ENCODE measurements at places on chromosomes 12 and 14.

DNA sequence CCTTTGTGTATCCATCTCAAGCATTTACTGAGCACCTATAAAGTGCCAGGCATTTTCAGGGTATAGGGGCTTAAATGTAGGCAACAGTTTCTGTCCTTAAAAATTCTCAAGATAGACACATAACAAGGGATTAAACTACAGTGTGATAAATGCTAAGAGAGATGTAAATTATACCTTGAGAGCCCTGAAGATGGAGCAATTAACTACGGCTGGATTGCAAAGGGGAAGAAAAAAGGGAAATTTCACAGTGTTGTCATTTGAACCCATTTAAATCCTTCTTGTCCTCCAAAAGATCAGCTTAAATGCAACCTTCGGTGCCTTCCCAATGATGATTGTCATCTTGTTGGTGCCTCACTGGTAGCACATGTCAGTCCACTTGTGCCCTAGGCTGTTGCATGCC is 11.5 kb upstream of the IL26 start:
- DNase-seq = no peak

DNA sequence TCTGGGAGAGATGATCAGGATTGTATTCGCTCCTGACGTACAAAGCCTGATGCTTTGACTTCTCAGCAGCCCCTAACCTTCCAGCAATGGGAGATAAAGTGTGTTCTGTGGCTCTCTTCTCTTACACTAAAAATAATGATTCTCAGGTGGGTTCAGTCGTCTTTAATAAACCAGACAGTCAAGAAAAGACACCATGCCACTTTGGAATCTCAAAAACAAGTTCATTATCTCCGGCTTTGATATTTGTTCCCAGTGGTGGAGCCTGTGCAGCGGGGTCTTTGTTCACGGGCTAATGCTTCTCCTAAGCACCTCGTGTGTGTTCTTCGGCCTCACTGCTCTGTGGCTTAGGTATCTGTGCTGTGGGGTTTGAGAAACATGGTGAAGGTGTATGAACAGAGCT is 1.6 kb downstream of the ACVR1B start:
- DNase-seq = no peak

DNA sequence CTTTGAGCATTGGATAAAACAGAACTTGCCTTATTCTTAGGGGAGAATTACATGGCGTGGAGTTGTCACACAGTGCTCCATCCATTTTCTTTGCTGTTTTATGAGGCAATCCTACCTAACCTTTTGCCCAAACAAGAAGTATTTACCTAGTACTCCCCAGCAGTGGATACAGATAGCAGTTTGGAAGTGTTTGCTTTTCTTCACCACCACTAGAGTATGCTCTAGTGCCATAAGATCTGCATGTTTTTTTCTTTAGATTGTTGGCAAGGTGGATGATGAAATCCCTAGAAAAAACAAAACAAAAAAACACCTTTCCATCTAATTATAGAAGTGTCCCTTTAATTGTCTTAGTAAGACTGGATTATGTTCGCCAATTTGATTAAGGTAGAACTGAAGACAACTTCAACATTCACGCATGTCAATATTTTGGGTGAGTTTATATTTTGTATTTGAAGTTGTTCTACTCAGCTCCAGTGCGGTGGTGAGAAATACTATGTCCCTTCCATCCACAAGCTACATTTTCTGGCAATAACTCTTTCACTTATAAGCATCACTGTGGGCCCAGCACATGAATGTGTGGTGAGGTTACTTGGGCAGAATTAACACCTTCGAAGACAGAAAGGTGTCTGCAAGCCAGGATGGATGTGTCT is 23.6 kb upstream of the TMEM260 start:
- DNase-seq = peak; percentile 28

DNA sequence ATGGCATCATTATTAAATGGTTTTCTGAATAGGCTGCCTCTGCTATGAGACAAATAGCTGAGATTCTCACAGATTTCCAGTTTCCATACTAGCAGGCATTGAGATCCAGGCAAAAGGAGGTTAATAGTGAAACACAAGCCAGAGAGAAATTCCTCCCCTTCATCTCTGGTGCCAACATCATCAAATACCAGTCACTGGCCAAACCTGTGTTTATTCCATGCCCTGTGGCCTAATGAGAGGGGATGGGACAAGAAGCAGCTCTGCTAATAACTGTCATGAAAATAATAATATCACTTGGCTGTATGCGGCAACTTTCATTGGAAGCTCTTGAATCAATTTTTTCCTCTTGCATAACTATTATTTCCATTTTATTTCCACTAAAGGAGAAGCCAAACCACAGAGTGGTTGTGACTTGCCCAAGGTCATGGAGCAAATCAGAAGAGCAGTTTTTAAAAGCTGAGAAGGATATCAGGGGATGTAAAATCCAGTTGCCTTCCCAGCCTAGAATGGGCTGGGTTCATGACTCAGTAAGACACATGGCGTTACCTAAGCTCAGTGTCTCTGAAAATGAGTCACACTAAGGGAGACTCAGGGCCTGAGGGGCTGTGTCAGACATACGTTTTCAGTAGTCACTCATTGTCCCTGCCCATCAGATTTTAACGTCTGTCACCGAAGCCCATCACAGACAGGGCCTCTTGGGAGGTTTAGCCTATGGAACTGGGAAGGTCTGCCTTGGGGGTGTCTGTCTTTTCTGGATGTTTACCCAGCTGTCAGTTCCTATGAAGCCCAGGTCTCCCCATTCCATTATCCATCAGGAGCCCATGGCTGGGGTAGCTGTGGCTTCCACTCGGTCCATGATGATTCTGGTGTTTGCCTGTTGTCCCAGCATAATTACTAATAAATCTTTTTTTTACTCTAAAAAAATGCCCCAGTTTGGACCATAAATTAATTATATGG is 208.8 kb upstream of the EEA1 start:
- peak; percentile 40 for DNase-seq

DNA sequence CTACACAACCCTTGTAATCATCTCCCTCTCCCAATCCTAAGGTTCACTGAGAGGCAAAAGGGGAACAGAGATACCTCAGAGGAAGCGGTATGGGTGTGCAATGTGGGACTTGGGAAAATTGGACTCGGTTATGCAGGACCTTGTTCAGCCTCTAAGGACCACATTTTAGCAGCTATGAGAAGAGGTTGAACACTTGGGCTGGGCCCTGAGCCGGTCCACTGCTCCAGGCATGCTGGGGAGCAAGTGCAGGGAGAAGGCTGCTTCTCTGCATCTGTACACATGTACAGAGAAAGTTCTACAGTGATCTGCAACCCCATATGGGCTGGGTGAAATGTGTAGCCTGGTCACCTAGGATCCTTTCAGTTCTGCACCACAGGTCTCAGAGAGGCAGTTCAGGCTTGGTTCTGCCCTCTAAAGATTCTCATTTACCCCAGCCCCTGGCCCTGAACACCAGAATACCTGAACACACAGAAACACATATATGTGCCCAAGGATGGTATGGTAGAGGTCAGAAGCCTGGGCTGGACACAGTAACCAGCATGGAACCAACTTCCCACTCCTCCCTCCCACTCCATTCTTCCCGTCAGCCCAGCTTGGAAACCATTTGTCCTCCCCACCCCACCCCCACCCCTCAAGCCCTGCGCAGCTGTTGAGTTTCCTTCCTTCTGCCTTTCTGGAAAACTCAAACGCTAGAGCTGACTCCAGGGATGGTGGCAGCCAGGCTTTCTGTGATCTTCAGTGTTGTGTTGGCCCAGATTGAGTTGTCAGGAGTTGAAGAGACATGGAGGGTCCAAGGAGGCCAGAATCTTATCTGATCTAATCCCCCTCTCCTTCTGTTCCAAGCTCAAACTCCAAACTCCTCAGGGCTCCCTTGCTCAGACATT is 10.4 kb downstream of the HOXC5 start:
- no peak for DNase-seq

DNA sequence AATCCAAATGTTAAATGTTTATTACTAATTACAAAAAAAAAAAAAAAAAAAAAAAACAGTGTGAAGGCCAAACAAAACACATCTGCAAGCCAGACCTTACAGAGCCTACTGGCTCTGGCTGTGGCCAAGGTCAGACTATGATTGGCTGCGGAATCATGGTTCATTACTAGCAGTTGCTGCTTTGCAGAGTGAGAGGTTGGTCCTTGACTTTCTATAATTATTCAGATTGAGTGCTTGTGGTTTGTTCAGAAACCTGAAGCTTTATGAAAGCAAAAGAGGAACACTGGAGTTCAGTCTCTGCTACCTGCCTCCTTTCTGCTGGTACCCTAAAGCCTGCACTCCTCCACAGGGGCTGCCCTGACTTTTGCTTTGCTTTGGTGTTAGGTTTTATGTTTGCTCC is 550.9 kb downstream of the BCL11B start:
- no peak for DNase-seq

DNA sequence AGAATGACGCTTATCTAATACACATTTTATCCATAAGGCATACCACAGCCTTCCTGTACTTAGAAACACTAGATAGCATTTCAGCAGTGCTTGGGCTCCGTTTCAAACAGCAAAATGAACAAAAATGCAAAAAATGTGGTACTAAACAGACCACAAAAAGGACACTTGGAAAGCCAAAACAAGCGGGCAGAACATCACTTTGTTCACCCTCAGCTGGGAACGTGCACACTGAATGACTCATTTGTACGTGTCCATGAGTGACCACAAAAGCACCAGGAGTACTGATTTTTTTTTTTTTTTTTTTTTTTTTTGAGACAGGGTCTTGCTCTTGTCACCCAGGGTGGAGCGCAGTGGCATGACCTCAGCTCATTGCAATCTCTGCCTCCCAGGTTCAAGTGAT is 8.9 kb upstream of the FOXN3 start:
- no peak for DNase-seq

GRCh38 chr12:29552994-29553748 is 55.7 kb upstream of the OVCH1 start:
- no peak for DNase-seq

GRCh38 chr12:57983146-57983857 is 41.9 kb downstream of the ATP23 start:
- no peak for DNase-seq

GRCh38 chr12:106769078-106769477 is 5.4 kb upstream of the RIC8B start:
- DNase-seq = peak; percentile 83

- no peak for DNase-seq
Measured at GRCh38 chr14:104036212-104036611, 49.3 kb upstream of the ASPG start.

DNA sequence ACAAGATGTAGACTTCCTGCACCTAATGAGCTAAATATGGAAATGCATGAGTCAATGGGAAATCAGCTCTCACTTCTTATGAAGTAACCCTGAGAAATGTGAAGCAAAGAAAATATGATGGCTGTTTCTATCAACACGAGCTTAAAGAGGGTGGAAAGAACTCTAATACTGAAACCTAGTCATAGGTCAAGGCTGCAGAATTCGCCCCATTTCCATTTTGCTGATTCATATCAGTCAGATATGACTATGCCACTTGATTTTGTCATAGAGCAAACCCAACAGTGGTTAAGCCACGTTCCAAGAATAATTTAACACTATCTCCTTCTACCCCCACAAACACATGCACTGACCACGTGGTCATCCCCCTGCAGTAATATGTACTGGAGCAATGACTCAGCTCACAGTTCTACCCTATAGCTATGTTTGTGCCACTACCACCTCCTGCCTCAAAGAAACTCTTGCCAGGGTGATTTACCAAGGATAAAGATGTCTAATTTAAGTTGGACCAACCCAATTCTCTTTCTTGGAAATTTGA is 157.5 kb downstream of the TMTC3 start:
- DNase-seq = peak; percentile 66

- no peak for DNase-seq
Measured at GRCh38 chr14:56813143-56813551, 2.9 kb upstream of the OTX2 start.

GRCh38 chr14:99708449-99708848 is 24.4 kb downstream of the CYP46A1 start:
- no peak for DNase-seq

- no peak for DNase-seq
Measured at GRCh38 chr14:86299994-86300393, 770.0 kb downstream of the FLRT2 start.

- no peak for DNase-seq
Measured at GRCh38 chr12:106739815-106740530, 34.5 kb upstream of the RIC8B start.

DNA sequence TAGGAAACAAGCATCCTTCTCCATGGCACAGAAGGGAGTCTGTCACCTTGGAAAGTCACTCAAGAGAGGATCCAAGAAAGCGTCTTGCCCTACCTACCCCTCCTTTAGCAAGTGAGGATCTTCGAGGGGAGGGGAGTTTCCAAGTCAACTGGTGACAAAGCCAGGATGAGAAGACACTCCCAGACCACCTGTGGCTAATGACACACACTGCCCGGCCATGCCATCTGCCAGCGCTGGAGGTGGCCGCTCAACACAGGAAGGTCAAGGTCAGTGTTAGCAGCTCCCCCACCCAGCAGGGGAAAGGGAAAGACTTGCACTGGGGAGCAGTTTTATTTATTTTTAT is 41.3 kb downstream of the ELK3 start:
- DNase-seq = no peak

DNA sequence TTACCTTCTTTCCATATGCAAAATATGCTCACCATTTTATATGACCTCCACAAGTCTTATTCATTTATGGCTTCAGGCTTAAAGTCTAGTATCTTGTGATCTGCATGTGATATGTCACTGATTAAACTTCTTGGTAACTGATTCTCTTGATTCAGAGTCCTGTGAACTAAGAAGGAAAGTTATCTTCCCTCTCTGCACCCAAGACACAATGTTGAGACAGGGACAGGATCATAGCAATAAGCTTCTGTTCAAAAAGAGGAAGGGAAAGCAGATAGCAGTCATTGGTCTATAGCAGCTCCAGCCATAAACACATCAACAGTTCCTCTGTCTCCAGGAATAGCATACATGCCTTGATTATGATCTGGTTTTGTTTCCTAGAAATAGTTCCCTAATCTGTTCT is 103.1 kb downstream of the UNC79 start:
- DNase-seq = no peak

DNA sequence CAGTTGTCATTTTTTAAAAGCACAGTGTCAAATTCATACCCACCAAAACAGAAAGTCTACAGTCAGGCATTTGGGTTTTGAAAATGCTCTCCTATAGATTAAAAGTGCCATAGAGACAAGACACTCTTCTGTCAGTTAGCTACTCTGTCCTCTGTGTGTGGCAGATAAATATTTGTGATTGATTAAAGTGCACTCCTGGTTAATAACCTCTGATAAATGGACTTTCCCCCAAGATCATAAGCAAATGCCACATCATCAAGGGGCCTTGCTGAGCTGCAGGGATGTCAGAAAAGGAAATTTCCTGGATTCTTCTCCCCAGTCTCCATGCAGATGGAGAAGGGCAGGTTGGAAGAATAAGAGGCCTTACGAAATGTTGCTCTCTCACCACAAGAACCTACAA is 1329.5 kb upstream of the TMEM132C start:
- DNase-seq = no peak

DNA sequence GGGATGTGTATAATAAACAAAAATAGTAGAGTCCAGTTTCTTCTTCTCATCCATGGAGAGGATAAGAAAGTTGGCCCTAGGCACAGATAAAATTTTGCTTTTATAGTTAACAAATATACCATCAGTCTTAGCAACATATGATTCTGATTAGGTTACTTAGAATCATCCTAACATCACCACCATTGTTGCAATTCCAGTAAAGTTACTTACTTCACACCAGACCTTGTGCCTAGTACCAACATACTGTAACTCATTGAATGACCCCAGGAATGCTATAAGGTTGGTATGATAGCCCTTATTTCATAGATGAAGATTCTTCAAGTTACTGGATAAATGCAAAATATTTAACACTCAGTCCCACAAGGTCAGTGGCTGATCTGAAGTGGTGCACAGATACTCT is 183.8 kb upstream of the ATP2B1 start:
- no peak for DNase-seq

- no peak for DNase-seq
Measured at GRCh38 chr12:29152223-29152868, 3.3 kb downstream of the FAR2 start.
